Calu3 (cell line): ENCODE measurements at places on chromosomes 12 and 14. TPM values are rescaled to one million over a fixed set of nuclear protein-coding genes. Genes with fewer than 3 reads are reported as not detected.

DNA sequence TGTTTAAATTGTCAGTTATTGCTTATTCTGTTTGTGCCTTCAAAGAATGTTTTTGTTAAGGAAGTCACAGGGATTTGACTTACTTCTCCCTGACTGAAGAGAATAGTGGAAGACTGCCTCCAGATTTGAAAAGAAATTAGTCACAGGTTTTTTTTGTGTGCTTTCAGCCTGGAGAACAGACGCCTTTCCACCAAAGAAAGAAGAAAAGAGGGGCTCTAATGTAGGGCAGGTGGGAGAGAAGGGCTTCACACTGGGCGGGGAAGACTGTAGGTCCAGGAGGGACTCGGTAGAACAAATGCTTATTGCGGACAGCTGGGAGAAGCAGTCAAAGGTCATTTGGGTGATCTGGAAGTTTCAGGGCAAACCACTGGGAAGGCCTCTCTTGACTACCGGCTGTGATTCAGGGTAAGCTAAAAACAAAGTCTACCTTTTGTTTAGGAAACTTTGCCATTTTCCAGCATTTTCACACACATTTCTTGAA is 76.8 kb downstream of the SAMD4A start:
- no peaks in the 10 kb centered on the region for H3K36me3 ChIP-seq
- H3K4me3 ChIP-seq = no peak overlapping the region
- no peak for DNase-seq

- H3K4me3 ChIP-seq = no peak overlapping the region
- DNase-seq = peak; percentile 47
- H3K4me1 ChIP-seq = peaks cover 39% of the 10 kb centered on the region
- H3K27me3 ChIP-seq = no peaks in the 10 kb centered on the region
Observed at GRCh38 chr12:124613151-124613585, 45.8 kb upstream of the NCOR2 start.

DNA sequence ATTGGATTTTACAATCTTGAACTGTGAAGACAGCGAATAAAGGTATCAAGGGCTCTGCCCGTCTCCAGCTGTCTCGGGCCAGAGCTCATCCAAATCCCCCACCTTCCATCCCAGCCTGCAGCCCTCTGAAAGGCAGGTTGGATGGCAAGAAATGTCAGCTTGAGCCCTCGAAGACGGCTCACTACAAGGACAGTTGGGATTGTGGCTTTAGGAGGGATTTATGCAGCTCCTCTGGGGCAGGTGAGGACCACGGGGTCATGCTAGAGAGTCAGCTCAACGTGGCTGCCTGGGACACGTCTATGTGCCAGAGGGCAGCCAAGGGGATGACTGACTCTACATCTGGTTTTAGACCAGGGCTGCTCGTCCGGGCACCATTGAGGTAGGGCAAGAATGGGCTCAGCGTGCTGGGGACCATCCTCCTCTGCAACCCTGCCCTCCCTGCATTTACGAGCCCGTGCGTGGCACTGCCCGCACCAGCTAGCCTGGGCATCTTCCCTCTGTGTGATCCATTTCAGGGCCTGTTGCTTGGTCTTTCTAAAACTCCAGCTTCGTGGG is 16.2 kb downstream of the MVK start:
- DNase-seq = no peak
- no peak overlapping the region for H3K4me3 ChIP-seq
- peaks cover 34% of the 10 kb centered on the region for H3K36me3 ChIP-seq
- peaks cover 10% of the 10 kb centered on the region for H3K4me1 ChIP-seq
- H3K27me3 ChIP-seq = no peaks in the 10 kb centered on the region
- no peak overlapping the region for H3K27ac ChIP-seq

GRCh38 chr12:15855646-15856045 is 26.5 kb upstream of the STRAP start:
- H3K4me3 ChIP-seq = no peak overlapping the region
- no peaks in the 10 kb centered on the region for H3K27me3 ChIP-seq
- no peaks in the 10 kb centered on the region for H3K36me3 ChIP-seq
- peaks cover 44% of the 10 kb centered on the region for H3K4me1 ChIP-seq
- DNase-seq = no peak

- no peak overlapping the region for H3K27ac ChIP-seq
- no peak overlapping the region for H3K4me3 ChIP-seq
- H3K27me3 ChIP-seq = no peaks in the 10 kb centered on the region
- no peak for DNase-seq
Observed at GRCh38 chr14:65268594-65268993, 143.9 kb upstream of the FUT8 start.

- peaks cover 31% of the 10 kb centered on the region for H3K4me1 ChIP-seq
- no peaks in the 10 kb centered on the region for H3K27me3 ChIP-seq
- peak within 1 kb of the TSS; percentile 69 for H3K27ac ChIP-seq
- peak within 1 kb of the TSS; percentile 86 for H3K4me3 ChIP-seq
- peaks cover 54% of the 10 kb centered on the region for H3K36me3 ChIP-seq
Observed at GRCh38 chr12:116737774-116738657, at the start of the genes RNFT2 and SPRING1. TSS of gene RNFT2 (plus strand) at chr12:116738315. CDS start at chr12:116740498, 2,183 bp downstream. TSS of gene SPRING1 (minus strand) at chr12:116738069. CDS start at chr12:116737900, 169 bp downstream.

DNA sequence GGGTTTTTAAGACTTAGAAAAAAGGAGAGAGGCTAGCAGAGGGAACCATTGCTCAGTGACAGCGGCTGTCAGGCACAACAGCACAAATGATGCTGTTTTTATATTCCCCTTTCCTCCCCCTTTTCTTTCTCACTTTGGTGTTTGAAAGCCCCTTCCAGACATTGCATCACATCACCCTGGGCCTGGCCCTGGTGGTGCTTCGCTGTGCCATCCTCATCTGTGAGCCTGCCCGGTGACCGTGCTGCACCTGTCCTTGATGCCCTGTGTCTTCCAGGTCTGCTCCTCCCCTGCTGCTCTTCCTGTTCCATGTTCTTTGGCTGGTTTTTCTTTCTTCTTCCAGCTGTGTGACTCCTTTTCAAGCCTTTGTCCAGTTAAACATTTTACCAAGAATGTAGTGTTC is 24.8 kb downstream of the KLC1 start:
- H3K4me3 ChIP-seq = no peak overlapping the region
- no peak overlapping the region for H3K27ac ChIP-seq
- H3K4me1 ChIP-seq = no peaks in the 10 kb centered on the region
- peaks cover 27% of the 10 kb centered on the region for H3K36me3 ChIP-seq
- H3K27me3 ChIP-seq = no peaks in the 10 kb centered on the region

- H3K4me1 ChIP-seq = peaks cover 32% of the 10 kb centered on the region
- DNase-seq = peak; percentile 5
- no peaks in the 10 kb centered on the region for H3K36me3 ChIP-seq
- no peak overlapping the region for H3K4me3 ChIP-seq
- no peak overlapping the region for H3K27ac ChIP-seq
- no peaks in the 10 kb centered on the region for H3K27me3 ChIP-seq
Observed at GRCh38 chr12:30763053-30763452, 8.3 kb upstream of the CAPRIN2 start.

- peaks cover 16% of the 10 kb centered on the region for H3K36me3 ChIP-seq
- H3K27ac ChIP-seq = no peak overlapping the region
- no peak for DNase-seq
- H3K27me3 ChIP-seq = no peaks in the 10 kb centered on the region
- no peak overlapping the region for H3K4me3 ChIP-seq
Observed at GRCh38 chr14:102234331-102235264, 70.4 kb downstream of the MOK start.

The IFT81 gene
- 13.0 and 16.4 TPM in 2 replicates for total RNA-seq

The RDH11 gene
- 117 and 133 TPM in 2 replicates for total RNA-seq

The TMCC3 gene
- 4.0 and 6.8 TPM in 2 replicates for total RNA-seq

The HCAR1 gene
- total RNA-seq = 5.0 and 5.9 TPM in 2 replicates
